ENCODE measurements at places on chromosomes 6 and 20.

- DNase-seq, result no peak
Measured at GRCh38 chr6:33882154-33882553, 78.4 kb upstream of the MLN start.

DNA sequence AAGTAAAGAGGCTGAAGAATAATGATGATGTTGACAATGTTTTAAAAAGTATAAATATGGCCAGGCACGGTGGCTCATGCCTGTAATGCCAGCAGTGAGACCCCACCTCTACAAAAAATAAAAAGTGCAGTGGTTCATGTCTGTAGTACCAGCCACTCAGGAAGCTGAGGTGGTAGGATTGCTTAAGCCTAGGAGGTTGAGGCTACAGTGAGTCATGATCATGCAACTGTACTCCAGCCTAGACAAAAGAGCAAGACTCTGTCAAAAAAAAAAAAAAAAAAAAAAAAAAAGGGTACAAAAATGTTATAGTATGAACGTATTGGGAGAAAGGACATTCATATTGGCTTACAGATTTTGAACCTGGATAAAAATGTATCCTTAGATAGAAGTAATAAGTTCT is 543.1 kb upstream of the IRAK1BP1 start:
- DNase-seq, result no peak

DNA sequence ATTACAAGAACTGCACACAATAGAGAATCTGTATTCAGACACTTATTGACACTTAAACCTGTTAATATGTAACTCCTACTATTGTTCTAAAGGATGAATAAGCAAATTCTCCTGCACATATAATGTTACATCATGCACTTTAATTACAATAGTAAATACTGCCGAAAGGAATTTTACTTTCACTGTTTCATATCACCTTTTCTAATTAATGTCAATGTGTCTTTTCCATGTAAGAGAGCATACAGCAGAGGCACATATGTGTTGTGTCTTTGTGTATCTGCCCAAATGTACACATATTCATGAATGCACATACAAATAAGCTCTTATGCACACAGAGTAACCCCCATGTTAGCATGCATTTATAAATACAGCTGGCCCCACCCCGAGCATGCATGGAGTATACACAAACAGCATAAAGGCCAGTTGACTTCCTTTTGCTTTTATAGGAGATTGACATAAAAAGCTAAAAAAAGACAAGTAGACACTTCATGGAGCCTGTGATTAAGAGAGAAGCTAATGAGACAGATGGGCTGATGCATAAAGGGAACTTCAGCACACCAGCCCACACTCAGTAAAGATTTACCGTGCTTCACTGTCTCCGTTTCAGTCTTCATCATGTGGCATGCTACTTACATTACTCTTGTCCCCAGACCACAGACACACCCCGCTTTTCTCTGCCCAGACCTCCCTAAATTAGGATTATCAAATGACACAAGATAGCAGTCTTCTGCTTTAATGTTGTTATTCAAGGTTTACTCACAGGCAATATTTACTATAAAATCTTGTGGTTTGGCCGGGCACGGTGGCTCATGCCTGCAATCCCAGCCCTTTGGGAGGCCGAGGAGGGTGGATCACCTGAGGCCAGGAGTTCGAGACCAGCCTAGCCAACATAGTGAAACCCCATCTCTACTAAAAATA is 184.6 kb downstream of the ATXN1 start:
- DNase-seq, result no peak

GRCh38 chr6:31651602-31652191 is 764 bp downstream of the BAG6 start:
- DNase-seq, result no peak

DNA sequence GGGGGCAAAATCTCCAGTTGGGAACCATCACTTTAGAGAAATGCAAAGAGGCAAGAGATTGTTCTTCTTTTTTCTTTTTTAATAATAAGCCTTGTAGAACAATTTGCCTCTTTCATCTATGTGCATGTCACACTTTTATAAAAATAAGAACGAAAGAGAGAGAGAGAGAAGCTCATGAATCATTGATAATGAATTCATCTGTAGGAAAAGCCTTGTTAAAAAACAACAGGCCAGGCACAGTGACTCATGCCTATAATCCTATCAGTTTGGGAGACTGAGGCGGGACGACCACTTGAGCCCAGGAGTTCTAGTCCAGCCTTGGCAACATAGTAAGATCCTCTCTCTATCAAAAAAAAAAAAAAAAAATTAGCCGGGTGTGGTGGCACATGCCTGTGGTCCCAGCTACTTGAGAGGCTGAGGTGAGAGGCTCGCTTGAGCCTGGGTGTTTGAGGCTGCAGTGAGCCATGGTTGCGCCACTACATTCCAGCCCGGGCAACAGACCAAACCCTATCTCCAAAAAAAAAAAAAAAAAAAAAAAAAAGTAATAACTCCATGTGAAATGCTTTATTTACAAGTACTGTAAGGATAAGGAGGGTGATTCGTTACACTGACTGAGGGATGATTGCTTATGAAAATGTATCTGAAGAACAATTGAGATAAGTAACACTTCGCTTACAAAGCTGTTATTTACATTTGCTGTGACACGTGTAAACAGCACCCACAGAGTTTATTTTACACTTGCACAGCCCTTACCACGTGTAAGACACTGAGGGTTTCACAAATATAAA is 6.0 kb downstream of the CCN5 start:
- no peak for DNase-seq

- no peak for DNase-seq
Measured at GRCh38 chr6:74645108-74645849, 560.6 kb downstream of the COL12A1 start.

GRCh38 chr6:170470734-170471133 is 82.4 kb downstream of the PSMB1 start:
- DNase-seq, result no peak

DNA sequence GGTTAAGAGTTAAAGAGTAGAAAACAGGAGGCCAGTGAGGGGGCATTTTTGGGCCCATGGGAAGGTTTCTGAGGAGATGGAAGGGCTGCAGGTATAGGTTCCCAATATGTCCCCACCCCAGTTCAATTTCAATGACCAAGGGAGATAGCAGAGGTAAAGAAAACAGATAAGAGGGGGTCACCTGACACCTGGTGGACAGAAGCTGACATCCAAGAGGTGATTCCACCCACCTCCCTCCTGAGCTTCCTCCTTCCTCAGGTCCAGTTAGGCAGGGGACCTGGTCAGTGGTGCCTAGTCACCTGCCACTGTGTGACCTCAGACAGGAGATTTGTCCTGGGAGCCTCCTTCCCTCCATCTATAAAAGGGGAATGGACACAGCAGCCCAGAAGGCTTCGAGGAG is 29.5 kb upstream of the MAS1L start:
- no peak for DNase-seq

DNA sequence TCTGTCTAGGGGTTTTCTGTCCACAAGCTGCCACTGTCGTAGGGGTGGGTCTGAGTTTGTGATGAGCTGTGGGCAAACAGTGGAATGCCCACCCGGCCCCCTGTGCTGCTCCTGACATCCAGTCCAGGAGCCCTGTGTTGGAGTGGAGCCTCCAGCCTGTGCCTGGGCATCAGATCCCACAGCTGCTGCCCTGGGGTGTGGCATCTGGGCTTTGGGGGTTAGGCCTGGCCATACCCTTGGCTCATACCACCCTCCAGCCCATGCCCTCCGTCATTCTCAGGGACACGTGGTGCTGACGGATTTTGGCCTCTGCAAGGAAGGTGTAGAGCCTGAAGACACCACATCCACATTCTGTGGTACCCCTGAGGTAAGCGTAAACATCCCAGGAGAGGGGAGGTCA is 12.9 kb downstream of the SGK2 start:
- no peak for DNase-seq

Measured in activated CD4-positive, alpha-beta memory T cell treated with anti-CD3 and anti-CD28 coated beads, Interleukin-2, amount 10 ng/mL, durations not matched to agents 7 days and 5 days (primary cell).